ENCODE measurements at places on chromosomes 11 and 22.

GRCh38 chr22:41305646-41306045 is 4.3 kb downstream of the ZC3H7B start:
- DNase-seq = no peak

- no peak for DNase-seq
These were observed 45.2 kb downstream of the LGR4 start for GRCh38 chr11:27427183-27427980.

GRCh38 chr11:69483691-69484426 is 2.4 kb downstream of the LINC01488 start:
- no peak for DNase-seq

DNA sequence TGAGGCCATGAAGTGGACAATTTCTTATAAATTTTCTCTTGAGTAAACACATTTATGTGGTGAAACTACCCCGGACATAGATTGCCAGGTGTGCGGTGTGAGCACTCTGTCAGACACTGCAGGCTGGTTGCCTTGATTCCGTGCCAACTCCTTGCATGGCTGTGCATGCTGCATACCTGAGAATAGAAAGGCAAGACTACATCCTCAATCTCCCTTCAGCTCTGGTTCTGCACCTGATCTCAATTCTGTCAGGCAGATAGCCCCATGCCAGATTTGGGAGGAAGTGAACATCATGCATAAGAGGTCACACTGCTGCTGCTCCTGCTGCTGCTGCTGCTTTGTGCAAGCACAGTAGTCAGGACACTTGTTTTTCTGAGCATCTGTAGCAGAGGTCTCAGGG is 42.5 kb upstream of the DEUP1 start:
- no peak for DNase-seq

DNA sequence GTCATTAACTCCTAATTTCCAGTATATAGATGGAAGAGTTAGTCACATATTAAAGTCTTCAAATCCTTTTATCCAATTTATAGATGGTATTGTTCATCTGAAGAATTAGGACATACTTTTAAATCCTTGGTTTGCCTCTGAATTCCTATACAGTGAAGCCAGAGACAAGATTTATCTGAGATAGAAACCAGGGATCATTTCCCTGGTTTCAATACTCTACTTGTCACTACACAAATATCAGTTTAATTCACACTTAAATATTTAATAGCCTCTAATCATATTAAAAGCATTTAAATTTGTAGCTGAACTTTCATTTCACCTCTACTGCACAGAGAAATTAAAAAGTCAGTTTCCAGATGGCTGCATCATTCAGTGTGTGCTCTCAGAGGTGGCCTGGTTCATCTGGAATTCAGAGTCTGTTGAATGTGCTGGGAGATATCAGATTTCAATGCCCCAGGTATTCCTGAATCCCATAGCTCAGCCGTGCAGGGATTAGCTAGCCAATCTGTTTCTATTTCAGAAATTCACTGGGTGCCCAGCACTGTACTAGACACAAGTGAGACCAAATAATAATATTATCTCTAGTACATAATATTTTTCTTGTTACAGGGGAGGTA is 344.3 kb downstream of the AASDHPPT start:
- no peak for DNase-seq

Measured in stimulated activated naive B cell treated with anti-CD40 and anti-IgM and Interleukin-4, amounts not matched to agents 10 μg/mL and 1 μg/mL and 100 μg/mL, for 72 hours (primary cell).